ENCODE measurements at places on chromosomes 12 and 14. TPM values are rescaled to one million over a fixed set of nuclear protein-coding genes. Genes with fewer than 3 reads are reported as not detected.

DNA sequence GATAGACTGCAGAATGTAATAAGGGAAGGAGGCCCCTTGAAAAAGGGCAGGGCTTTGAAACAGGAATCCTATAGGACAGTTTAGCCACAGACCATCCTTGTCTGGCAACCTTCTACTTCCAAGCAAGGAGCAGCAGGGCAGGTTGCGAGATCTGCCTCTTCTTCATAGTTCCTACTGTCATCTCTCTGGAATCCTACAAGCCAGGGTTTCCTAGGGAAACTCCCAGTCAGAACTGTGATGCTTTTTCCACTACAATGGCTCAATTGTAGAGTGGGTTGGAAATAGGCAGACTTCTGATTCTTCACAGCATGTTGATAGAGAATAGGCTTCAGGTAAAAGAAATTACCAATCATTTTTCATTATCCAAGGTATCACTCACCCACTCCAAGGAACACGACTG, 186.3 kb downstream of the DACT1 start:
- no peak for DNase-seq

DNA sequence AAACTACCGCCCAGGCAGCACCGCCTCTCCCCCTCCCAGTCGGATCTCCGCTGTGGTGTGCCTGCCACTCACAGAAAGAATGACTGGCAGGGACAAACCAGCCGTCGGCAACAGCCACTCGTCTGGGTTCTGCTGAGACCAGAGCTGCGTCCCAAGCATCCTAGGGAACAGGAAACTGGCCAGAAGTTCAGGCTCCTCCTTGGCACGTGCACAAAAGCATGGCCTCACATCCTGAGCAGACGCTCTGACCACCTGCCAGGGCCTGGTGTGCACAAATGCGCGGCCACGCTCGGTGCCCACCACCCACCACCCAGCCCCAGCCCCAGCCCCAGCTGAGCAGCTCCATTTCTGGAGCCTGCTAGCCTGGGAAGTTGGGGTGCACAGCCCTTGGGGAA, 214.8 kb downstream of the DPF3 start:
- DNase-seq, result no peak

MAPK1IP1L gene
- total RNA-seq, result 34.7 TPM

- no peak for DNase-seq
Measured at GRCh38 chr14:71415404-71415690, 508.1 kb downstream of the PCNX1 start.

NPC2 gene
- 108 TPM for total RNA-seq

DNA sequence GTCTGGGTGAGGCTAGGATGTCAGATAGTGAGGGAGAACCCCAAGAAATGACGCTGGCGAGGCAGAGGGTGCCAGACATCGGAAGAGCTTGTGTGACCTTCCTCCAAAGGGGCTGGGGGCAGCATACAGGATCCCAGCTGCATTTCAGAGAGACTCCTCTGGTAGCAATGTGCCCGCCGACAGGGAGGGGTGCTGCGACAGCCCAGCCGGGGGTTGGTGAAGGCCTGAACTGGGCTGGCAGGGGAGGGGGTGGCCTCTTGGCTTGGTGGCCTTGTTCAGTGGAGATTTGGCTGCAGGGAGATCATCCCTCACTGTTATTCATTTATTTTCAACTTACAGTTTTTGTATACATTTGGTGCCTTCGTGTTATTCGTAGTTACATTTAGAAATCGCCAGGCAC, 5.2 kb downstream of the TCHP start:
- no peak for DNase-seq

- no peak for DNase-seq
Measured at GRCh38 chr12:69151254-69151764, 88.1 kb upstream of the CPSF6 start.

GRCh38 chr14:23559010-23559925, 3.2 kb downstream of the THTPA start:
- peak; percentile 72 for DNase-seq

DNA sequence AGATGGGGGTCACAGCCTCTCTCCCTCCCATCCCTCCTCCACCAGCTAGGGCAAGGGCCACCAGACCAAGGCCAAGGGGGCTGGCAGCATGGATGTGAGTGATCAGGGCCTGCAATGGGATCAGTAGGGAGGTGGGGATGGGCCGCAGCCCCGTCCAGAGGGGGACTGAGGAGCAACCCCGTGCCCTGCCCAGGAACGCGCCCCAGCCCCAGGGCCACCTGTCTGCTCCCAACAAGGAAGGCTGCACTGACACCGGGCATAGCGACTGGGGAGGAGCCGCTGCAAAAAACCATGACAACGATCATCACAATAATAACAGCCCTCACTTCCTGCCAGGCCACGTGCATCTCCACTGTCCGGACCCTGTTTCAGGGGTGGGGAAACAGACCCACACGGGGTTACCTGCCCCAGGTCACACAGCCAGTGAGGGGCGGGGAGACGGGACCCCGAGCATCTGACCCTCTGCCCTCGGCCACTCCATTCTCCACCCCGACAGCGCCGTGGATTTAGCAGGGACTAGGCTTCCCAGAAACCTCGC, 24.3 kb downstream of the NCOR2 start:
- DNase-seq, result no peak

DNA sequence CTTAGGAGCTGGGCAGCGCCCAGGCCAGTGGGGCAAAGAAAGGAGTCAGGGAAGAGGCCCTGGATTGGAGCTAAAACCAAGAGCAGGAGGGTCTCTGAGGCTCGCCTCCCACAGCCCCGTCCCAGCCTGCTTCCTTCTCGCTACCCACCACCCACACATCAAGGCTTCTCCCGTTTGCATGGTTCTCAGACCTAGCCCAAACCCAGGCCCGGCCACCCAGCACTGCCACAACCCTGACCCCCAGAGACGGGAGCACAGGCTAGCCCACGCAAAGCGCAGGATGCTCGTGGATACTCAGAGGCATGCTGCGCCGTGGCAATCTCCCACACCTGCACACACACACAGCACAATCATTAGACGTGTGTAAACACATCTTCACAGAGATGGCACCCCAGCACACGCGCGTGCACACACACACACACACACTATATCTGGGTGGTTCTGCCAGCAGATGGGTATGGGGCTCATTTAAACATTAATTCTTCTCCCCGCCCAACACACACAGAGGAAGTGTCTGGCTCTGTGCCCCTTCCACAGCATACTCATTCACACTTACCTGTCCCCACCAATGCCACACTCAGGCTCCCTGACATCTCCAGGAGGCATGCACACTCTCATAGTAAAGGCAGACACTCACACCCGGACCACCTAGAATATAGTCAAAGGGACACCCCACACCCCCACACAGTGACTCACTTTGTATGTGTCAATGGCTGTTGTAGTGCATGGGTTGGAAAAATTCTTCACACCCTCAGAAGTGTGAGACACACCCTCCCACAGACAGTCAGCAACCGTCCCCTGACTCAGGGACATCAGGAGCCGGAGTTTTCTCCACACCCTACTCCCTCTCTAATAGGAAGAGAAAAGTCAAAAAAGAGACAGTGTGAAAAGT, 1.1 kb downstream of the CARMIL3 start:
- DNase-seq, result no peak

DNA sequence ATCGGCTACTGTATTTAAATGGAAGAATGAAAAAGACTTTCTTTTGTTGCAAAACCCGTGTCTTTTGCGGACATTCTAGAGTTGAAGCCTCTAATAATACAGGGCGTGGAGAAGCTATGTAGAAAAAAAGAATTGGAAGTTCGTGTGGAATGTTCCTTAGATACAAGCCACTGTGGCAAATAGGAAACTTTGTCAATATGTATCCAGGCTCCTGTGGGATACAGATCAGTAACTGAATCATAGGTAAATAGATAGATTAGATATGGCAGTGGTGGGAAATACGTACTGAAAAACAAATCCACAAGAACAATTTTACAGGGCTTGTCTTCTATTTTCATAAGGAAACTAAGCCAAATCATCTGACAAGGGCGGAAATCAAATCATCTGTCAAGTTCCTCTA, 245.4 kb downstream of the EGLN3 start:
- no peak for DNase-seq

C12orf60 gene
- 2.3 TPM for total RNA-seq

DNA sequence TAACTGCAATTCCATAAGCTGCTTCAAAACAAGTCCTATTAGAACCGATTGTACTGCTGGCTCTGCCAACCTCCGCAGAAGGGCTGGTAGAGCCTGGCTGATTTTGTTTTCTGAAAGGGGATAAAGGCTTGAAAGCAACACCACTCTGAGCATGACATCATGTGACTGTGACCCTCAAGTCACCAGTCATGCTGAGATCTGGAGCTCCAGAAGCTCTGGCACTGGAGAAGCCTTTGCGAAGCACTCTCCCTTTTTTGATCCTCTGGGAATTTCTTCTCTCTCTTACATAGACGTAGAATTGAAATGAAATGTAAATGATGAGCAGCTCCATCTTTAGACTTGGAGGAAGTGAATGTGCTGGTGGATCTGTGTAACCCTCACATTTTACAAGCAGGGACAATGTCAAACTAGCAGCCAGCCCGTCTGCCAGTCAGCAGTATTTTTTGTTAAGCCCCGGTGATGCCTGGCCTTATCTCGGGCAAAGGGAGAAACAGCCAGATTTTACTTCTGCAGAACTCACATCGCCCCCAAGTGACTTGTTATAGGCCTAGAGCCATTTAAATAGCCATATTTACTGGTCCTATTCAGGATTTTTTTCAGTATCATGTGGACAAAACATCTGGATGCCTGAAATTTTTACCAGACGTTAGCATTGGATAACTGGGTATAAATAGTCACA, 112.1 kb upstream of the NPAS3 start:
- no peak for DNase-seq

DNA sequence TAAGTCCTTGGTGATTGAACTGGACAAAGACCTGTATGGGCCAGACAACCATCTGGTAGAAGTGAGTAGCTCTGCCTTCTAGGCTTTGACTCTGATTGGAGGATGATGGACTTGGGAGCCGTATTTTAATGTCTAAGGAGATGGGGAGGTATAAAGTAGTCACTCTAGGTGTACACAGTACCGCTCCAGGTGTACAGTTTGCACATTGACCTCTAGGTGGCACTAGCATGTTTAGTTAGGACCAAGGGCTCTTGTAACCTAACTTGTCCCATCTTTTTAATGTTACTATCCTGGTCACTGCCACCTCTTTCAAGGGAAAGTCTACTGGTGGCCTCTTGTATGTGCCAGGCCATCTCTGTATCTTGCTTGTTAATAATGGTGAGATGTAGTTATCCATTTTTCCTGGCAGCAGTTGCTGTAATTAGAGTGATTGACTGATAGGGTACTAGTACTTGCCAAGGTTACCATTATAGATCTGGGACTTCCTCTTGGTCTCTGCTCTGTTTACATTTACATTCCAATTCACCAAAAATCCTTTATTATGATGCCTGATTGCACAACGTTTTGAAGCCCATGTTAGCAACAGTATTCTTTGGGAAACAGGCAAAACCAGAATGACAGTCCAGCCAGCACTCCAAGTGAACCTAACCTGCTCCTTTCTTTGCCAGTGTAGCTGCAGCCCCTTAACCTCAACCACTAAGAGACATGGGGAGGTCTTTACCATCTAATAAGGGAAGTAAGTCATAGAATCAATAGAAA, 3.6 kb downstream of the SMARCD1 start:
- peak; percentile 68 for DNase-seq

DNA sequence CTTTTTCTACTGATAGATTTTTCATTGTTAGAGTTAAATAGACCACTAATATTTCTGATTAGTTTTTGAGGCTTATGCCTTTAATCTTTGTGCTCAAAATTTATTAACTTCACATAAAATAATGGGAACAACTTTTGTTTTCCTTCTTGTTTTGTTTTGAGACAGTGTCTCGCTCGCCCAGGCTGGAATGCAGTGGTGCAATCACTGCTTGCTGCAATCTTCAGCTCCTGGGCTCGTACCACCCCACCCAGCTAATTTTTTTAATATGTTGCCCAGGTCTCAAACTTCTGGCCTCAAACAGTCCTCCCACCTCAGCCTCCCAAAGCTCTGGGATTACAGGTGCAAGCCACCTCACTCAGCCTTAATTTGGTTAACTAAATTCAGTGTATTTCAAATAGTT, 16.8 kb downstream of the SCFD1 start:
- no peak for DNase-seq

GRCh38 chr12:5745251-5745888, 199.7 kb downstream of the ANO2 start:
- peak; percentile 36 for DNase-seq

- peak; percentile 88 for DNase-seq
Measured at GRCh38 chr12:64633940-64634337, 23.6 kb downstream of the RASSF3 start.

DNA sequence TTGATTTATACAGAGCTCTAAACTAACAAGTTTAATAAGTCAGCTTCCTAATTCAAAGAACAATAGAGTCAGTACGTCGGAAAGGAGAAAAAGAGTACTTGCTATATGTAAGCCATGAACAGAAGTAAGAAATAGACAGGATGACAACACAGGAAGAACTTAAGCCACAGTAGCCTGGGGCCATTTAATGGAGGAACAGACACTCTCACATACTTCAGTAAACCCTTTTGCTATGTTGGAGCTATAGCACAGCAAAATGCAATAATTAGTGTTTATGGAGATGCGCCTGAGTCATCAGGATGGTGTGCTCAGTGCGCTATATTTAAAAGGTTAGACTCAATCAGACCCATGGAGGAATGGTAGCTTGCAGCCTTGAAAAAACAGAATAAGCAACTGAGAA, 61.0 kb downstream of the SRGAP1 start:
- no peak for DNase-seq

RPGRIP1 gene
- total RNA-seq, result 0.13 TPM

PLEKHG7 gene
- total RNA-seq, result not detected

DNA sequence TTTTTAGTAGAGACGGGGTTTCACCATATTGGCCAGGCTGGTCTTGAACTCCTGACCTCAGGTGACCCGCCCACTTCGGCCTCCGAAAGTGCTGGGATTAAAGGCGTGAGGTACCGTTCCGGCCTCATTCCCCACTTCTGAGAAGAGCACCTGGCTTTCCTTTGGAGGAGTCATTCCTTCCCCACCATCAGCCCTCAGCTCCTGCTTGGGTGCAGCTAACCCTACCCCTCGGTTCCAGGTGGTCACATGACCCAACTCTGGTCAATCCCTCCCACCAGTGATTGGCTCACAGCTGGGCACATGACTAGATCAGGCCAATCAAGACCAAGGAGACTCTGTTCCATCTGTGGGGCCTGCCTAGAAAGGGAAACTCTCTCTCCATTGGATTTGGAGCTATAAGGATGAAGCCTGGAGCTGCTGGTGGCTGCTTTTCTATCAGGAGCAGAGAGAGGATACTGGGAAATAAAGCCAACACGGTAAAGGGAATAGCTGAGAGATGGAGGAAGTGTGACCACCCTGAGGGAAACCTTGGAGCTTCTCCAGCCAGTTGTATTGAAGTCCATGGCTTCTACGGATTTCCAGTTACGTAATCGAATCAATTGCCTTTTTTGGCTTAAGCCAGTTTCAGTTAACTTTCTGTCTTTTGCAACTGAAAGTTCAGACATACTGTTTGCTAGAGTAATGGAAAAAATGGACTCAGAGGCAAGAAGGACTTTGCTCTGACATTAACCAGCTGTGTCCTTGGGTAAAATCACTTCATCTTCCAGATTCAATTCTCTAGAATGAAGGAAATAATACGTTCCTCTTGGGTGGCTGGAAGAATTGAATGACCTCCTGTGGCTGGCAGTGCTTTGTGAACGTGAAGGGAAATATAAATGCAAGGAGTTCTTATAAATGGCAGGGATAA, 19.7 kb upstream of the IFT81 start:
- peak; percentile 69 for DNase-seq

IAPP gene
- total RNA-seq, result not detected

Data from HepG2 (cell line).